ENCODE measurements at places on chromosomes 2 and 18. TPM values are rescaled to one million over a fixed set of nuclear protein-coding genes. Genes with fewer than 3 reads are reported as not detected.
A peak's percentile ranks its signal among the peaks of the same experiment; 100 is the strongest.

- peaks cover 3% of the 10 kb centered on the region for H3K36me3 ChIP-seq
- H3K27ac ChIP-seq, result no peak overlapping the region
- H3K4me3 ChIP-seq, result no peak overlapping the region
These were observed 951 bp downstream of the EN1 start for GRCh38 chr2:118846442-118846952.

Gene RAX
- 0.32 TPM for total RNA-seq

DNA sequence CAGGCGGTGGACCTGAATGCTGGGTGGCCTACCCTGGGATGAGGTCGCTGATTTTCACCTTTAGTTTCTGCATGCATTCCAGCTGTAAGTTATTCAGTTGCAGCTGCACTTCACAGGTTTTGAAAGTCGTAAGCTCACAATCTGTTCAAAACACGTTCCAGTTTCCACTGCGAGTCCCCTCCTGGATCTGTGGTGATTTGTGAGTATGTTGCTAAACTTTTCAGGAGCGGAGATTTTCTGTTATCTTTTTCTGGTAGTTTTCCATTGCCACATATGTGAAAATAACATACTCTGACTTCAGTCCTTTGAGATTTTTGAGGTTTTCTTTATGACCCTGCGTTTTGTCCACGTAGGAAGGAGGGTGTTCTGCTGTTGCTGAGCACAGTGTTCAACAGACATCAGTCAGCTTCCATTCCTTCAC lies 102.1 kb downstream of the SNTG2 start:
- H3K36me3 ChIP-seq, result no peaks in the 10 kb centered on the region
- H3K4me3 ChIP-seq, result no peak overlapping the region
- no peaks in the 10 kb centered on the region for H3K4me1 ChIP-seq

Gene ICA1L
- 6.2 TPM for total RNA-seq

Gene GAD1
- 41.4 TPM for total RNA-seq

DNA sequence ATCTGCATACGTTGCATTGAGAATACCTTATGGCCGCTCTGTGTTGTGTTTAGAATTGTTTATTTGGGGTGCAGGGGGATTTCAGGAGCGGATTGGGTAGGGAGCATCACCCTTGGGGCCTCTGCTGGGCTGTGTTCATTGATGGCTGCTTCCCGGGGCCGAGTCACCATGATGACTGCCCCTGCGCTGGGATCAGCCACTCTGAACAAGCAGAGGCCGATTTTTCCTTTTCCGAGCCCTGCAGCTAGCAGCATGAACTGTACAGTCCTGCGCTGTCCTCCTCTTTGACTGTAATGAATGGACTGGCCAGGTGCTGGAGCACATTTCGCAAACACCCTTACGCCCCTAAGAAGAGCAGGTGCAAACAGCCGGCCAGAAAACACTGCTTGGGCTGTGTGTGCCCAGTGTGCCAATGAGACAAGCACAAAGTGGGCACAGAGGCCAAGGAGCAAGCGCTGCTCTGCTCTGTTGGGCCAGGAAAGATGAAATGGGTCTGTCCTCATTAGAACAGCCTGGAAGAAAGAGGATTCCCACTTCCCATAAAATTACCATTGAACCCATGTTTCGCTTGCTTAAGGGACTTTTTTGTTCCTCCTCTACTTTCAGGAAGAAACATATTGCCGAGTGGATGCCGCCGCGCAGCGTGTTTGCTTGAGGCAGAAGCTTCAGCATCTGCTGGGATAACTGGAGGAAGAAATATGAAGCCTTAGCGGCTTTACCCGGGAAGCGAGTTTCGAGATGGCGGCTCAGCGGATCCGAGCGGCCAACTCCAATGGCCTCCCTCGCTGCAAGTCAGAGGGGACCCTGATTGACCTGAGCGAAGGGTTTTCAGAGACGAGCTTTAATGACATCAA lies 82.7 kb downstream of the SH3BP4 start:
- no peak overlapping the region for H3K27ac ChIP-seq
- H3K4me3 ChIP-seq, result no peak overlapping the region
- no peaks in the 10 kb centered on the region for H3K4me1 ChIP-seq
- H3K36me3 ChIP-seq, result no peaks in the 10 kb centered on the region
- H3K27me3 ChIP-seq, result no peaks in the 10 kb centered on the region

GRCh38 chr2:9092383-9093282 lies 89.1 kb upstream of the MBOAT2 start:
- no peak overlapping the region for H3K4me3 ChIP-seq
- no peaks in the 10 kb centered on the region for H3K4me1 ChIP-seq
- H3K36me3 ChIP-seq, result no peaks in the 10 kb centered on the region
- no peak for DNase-seq

DNA sequence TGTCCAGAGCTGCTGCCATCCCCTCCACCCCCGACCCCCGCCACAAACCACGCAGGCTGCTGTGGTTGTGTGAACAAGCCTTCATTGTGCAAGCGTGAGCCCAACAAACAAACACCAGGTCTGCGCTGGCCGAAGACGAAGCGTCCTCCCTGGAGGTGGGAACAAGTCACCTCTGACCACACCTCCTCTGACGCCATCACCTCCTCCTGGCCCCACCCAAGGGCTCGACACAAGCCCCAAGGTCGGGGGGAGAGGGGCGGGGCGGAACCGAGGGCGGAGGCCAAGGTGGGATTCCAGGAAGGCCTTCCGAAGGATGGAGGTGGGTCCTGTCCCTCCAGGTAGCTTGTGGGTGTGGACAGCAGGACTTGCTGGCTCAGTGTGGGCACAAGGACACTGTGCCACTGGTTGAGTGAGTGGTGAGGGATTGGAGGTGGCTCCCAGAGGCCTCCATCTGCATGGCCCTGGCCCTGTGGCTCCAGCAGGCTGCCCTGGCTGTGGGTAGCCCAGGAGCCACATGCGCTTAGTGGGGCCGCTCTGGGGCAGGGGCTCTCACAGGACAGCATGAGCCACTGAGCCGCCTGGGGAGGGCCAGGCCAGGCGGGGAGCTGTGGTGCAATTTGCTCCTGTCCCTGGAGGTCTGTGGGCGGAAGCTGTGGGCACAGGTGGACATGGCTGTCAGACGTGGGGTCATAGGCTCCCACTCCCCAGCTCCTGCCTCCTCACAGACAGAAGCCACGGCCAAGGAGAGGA lies 7.4 kb upstream of the GPR17 start:
- no peaks in the 10 kb centered on the region for H3K36me3 ChIP-seq
- H3K27me3 ChIP-seq, result no peaks in the 10 kb centered on the region
- H3K4me3 ChIP-seq, result no peak overlapping the region
- DNase-seq, result no peak
- H3K27ac ChIP-seq, result peak overlapping the region; percentile 78

DNA sequence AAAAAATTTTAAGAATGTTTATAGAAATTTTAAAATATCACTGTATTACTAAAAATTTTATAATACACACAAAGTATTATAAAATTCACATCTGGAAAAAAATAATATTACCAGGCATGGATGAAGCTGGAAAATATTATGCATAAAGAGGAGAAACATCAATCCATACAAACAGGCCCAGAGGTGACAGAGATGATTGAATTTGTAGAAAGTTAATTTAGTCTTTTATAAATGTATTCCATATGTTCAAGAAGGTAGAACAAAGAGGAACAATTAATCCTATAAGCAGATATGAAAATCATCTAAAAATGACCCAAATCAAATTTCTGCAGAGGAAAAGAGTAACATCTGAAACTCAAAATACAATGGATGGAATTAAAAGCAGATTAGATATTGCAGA lies 605.2 kb upstream of the CELF4 start:
- H3K36me3 ChIP-seq, result no peaks in the 10 kb centered on the region
- no peak overlapping the region for H3K27ac ChIP-seq
- H3K27me3 ChIP-seq, result no peaks in the 10 kb centered on the region
- DNase-seq, result no peak

- no peaks in the 10 kb centered on the region for H3K36me3 ChIP-seq
- DNase-seq, result no peak
- no peak overlapping the region for H3K27ac ChIP-seq
These were observed 84.0 kb downstream of the OSR1 start for GRCh38 chr2:19274439-19274838.

GRCh38 chr2:1647417-1648240 lies 96.7 kb downstream of the PXDN start:
- H3K36me3 ChIP-seq, result no peaks in the 10 kb centered on the region
- H3K27ac ChIP-seq, result no peak overlapping the region
- DNase-seq, result no peak
- H3K27me3 ChIP-seq, result no peaks in the 10 kb centered on the region
- H3K4me3 ChIP-seq, result no peak overlapping the region
- H3K4me1 ChIP-seq, result no peaks in the 10 kb centered on the region

GRCh38 chr18:49193897-49194296 lies 243.1 kb upstream of the SMAD7 start:
- DNase-seq, result no peak
- H3K36me3 ChIP-seq, result peaks cover 10% of the 10 kb centered on the region
- H3K4me3 ChIP-seq, result no peak overlapping the region
- peaks cover 2% of the 10 kb centered on the region for H3K27me3 ChIP-seq
- H3K27ac ChIP-seq, result no peak overlapping the region
- peaks cover 3% of the 10 kb centered on the region for H3K4me1 ChIP-seq

GRCh38 chr2:177753682-177754491 lies 318.7 kb downstream of the PDE11A start:
- no peak for DNase-seq
- no peak overlapping the region for H3K27ac ChIP-seq
- peaks cover 3% of the 10 kb centered on the region for H3K4me1 ChIP-seq
- H3K36me3 ChIP-seq, result no peaks in the 10 kb centered on the region
- no peak overlapping the region for H3K4me3 ChIP-seq

Gene TBR1
- not detected for total RNA-seq

Gene PXDN
- 2.0 TPM for total RNA-seq

- no peak for DNase-seq
- H3K27me3 ChIP-seq, result no peaks in the 10 kb centered on the region
- peaks cover 68% of the 10 kb centered on the region for H3K4me1 ChIP-seq
These were observed 9.3 kb downstream of the BARD1 start for GRCh38 chr2:214800180-214800579.

Gene C1GALT1C1L
- total RNA-seq, result 0.74 TPM

Gene ALPI
- total RNA-seq, result not detected

DNA sequence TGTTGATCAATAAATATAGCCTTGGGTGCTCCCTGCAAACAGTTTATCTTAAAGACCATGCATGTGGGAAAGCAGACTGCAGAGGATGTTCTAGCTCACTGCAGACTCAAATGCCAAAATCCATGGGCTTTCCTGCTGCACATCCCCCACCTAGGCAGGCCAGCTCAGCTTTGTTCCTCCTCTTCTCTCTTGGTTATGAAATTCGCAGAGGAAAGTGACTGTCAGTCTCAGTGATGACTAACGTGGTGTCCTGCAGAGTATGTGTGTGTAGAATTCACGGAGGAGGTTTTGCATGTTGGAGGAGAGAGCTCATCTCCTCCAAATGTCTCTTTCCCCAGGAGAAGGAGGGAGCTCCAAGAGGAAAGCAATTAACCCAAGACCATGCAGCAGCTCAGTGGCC lies 21.4 kb upstream of the KCNS3 start:
- H3K27ac ChIP-seq, result no peak overlapping the region
- peaks cover 8% of the 10 kb centered on the region for H3K27me3 ChIP-seq
- no peaks in the 10 kb centered on the region for H3K36me3 ChIP-seq

Gene TM4SF20
- total RNA-seq, result not detected

Gene LAMA1
- total RNA-seq, result not detected

- H3K27me3 ChIP-seq, result no peaks in the 10 kb centered on the region
- no peaks in the 10 kb centered on the region for H3K4me1 ChIP-seq
- H3K36me3 ChIP-seq, result no peaks in the 10 kb centered on the region
- no peak overlapping the region for H3K27ac ChIP-seq
- no peak for DNase-seq
- no peak overlapping the region for H3K4me3 ChIP-seq
These were observed 133.6 kb downstream of the GULP1 start for GRCh38 chr2:188425266-188425665.

DNA sequence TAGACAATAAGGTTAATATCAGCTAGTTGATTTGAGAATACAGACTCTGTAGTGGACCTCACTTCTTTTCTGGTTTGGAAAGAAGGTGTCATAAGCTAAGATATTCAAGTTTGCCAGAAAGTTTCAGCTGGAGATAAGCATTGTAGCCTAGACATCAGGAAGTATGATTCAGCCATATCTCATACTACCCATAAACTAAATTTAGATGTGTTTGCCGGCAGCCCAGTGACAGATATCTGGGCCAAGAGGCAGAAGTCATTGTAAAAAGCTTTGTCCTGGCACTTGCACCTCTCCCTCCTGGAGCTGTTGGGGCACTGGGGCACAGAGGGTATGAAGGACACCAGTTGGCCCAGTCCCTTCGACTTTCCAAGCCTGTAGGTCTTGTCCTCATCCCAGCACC lies 128.0 kb downstream of the EPHA4 start:
- H3K4me3 ChIP-seq, result no peak overlapping the region
- no peak for DNase-seq
- peaks cover 6% of the 10 kb centered on the region for H3K4me1 ChIP-seq
- H3K27ac ChIP-seq, result no peak overlapping the region

All from activated T-helper 2 cell treated with anti-CD3 and anti-CD28 coated beads, Interferon-gamma antibody, Interleukin-2, Interleukin-4, amounts not matched to agents 10 μg/mL and 5 μg/mL and 100 μg/mL, durations not matched to agents 14 hours and 24 hours and 36 hours (primary cell).